Left lung (tissue), 14 donors: ENCODE measurements at places on chromosomes 1 and 21.
A peak's percentile ranks its signal among the peaks of the same experiment; 100 is the strongest.

- no peak overlapping the region for H3K27ac ChIP-seq
- no peak overlapping the region for H3K4me3 ChIP-seq
- DNase-seq: no peak
- H3K27me3 ChIP-seq: no peaks in the 10 kb centered on the region
- H3K36me3 ChIP-seq: no peaks in the 10 kb centered on the region
Measured at GRCh38 chr1:110308247-110308646, 30.9 kb upstream of the RBM15 start.

GRCh38 chr1:230270185-230270558 is 156.0 kb downstream of the PGBD5 start:
- no peaks in the 10 kb centered on the region for H3K27me3 ChIP-seq
- no peaks in the 10 kb centered on the region for H3K36me3 ChIP-seq
- peaks cover 4% of the 10 kb centered on the region for H3K4me1 ChIP-seq
- no peak overlapping the region for H3K27ac ChIP-seq
- no peak overlapping the region for H3K4me3 ChIP-seq

DNA sequence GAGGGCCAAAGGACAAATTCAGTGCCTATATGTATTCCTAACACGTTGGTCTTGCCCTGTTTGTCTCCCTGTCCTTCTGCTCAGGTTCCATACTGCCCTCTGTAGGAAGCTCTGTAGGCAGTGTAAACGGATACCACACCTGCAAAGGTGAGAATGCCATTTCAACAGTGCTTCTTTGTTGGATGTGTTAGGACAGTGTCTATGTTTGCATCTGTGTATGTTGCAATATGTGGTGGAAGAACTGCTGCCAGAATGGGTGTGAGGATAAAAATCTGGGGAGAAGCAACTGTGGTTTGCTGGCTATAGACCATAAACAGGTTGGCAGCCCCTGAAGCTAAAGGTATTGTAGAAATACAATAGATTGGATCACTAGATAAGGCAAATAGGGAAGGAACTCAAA is 113.1 kb upstream of the BMP8A start:
- H3K27me3 ChIP-seq: no peaks in the 10 kb centered on the region
- no peak overlapping the region for H3K4me3 ChIP-seq
- no peaks in the 10 kb centered on the region for H3K36me3 ChIP-seq

DNA sequence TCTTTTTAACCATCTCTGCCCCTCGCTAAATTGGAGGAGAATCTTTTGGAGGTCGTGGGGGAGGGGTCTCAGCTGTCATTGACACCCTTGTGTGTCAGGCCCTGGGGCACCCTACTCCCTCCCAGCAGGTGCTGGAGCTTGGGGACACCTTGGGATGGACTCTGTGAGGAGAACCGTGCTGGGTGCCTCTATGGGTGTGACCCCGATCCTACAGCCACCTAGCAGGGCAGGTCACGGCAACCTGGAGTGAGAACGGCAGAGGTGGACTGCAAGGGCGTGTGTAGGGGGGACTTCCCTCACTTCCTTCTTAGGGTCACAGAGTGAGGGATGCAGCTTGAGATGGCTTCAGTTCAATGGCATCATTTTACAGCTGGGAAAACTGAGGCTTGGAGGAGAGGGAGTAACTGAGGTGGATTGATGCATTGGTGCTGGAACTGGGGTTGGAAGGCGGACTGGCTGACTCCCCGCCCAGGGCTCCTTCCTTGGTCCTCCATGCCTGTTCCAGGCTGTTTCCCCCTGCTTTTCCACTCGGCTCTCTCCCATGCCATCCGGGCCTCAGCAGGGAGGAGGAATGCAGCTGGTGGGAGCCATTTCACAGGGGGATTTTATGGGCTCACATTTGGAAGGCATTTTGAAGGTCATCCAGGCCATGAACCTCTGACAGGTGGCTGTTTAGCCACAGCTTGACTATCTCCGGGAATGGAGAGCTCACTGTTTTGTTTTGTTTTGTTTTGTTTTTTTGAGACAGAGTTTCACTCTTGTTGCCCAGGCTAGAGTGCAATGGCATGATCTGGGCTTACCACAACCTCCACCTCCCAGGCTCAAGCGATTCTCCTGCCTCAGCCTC is 18.8 kb upstream of the ARHGEF10L start:
- no peaks in the 10 kb centered on the region for H3K27me3 ChIP-seq
- no peak for DNase-seq
- no peaks in the 10 kb centered on the region for H3K36me3 ChIP-seq
- no peak overlapping the region for H3K27ac ChIP-seq

- DNase-seq: no peak
- no peaks in the 10 kb centered on the region for H3K27me3 ChIP-seq
- no peak overlapping the region for H3K4me3 ChIP-seq
Measured at GRCh38 chr1:116290085-116290705, 82.8 kb upstream of the ATP1A1 start.

GRCh38 chr1:151403612-151404011 is 4.2 kb downstream of the PSMB4 start:
- no peak for DNase-seq
- H3K27ac ChIP-seq: no peak overlapping the region
- H3K4me3 ChIP-seq: no peak overlapping the region
- H3K27me3 ChIP-seq: no peaks in the 10 kb centered on the region
- peaks cover 15% of the 10 kb centered on the region for H3K4me1 ChIP-seq
- no peaks in the 10 kb centered on the region for H3K36me3 ChIP-seq

- no peak overlapping the region for H3K27ac ChIP-seq
- no peak overlapping the region for H3K4me3 ChIP-seq
- no peaks in the 10 kb centered on the region for H3K4me1 ChIP-seq
- peak; percentile 38 for DNase-seq
- H3K27me3 ChIP-seq: no peaks in the 10 kb centered on the region
Measured at GRCh38 chr1:114892194-114892918, 37.7 kb downstream of the SYCP1 start.

GRCh38 chr1:42052072-42052699 is 101.0 kb upstream of the GUCA2B start:
- no peaks in the 10 kb centered on the region for H3K36me3 ChIP-seq
- H3K4me1 ChIP-seq: no peaks in the 10 kb centered on the region
- no peaks in the 10 kb centered on the region for H3K27me3 ChIP-seq
- no peak for DNase-seq
- no peak overlapping the region for H3K27ac ChIP-seq

- H3K4me1 ChIP-seq: no peaks in the 10 kb centered on the region
- no peak for DNase-seq
- no peaks in the 10 kb centered on the region for H3K36me3 ChIP-seq
- H3K27me3 ChIP-seq: no peaks in the 10 kb centered on the region
- H3K4me3 ChIP-seq: no peak overlapping the region
Measured at GRCh38 chr1:147565189-147565980, 24.1 kb downstream of the BCL9 start.

DNA sequence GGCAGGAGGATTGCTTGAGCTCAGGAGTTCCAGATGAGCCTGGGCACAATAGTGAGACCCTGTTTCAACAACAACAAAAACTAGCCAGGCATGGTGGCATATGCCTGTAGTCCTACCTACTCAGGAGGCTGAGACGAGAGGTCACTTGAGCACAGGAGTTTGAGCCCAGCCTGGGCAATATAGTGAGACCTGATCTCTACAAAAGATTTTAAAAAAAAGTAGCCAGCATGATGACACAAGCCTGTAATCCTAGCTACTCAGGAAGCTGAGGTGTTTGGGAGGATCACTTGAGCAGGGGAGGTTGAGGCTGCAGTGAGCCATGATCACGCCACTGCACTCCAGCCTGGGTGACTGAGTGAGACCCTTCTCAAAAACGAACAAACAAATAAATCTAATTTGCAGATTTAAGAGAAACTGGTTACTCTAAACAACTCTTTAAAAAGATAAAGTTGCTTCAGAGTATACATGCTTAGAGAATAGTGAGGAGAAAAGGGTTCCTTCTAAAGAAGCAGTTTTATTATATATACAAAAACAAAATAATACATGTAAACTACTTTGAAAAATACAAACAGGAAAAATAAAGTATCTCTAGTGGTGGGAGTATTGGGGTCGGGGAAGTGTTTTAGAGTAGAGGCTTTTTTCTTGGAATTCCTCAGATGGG is 88.4 kb downstream of the ADCY10 start:
- DNase-seq: no peak
- no peak overlapping the region for H3K4me3 ChIP-seq
- no peaks in the 10 kb centered on the region for H3K36me3 ChIP-seq

- H3K27me3 ChIP-seq: peaks cover 42% of the 10 kb centered on the region
- H3K4me3 ChIP-seq: peak overlapping the region; percentile 45
- peak; percentile 64 for DNase-seq
Measured at GRCh38 chr1:207908107-207908734, 2.7 kb downstream of the CD34 start.

DNA sequence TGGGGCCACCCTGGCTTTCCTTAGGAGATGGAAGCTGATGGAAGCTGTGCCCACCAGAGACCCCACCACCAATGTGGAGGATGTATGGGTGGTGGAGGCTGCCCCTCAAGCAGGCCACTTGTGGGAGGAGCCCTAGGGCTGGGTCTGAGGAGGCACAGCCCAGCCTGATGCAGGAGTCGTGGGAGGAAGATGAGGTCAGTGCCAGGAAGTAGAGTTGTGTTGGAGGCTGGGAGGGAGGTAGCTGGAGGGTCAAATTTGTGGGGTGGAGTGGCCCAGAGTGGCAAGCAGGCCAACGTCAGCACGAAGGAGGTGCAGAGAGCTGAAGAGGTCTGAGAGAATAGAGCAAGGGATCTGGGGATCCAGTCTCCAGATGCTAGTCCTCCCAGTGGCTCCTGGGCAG is 119.0 kb upstream of the USP24 start:
- no peaks in the 10 kb centered on the region for H3K4me1 ChIP-seq
- no peak for DNase-seq
- no peaks in the 10 kb centered on the region for H3K27me3 ChIP-seq
- no peak overlapping the region for H3K27ac ChIP-seq
- H3K4me3 ChIP-seq: no peak overlapping the region
- no peaks in the 10 kb centered on the region for H3K36me3 ChIP-seq

DNA sequence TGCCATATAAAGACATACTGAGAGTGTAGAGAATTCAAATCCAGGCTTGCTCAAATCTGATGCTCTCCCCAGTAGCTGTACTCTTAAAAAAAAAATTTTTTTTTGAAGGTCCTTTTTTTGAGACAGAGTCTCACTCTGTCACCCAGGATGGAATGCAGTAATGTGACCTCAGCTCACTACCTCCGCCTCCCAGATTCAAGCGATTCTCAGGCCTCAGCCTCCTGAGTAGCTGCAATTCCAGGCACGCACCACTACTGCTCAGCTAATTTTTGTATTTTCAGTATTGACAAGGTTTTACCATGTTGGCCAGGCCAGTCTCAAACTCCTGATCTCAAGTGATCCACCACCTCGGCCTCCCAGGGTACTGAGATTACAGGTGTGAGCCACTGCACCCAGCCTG is 28.7 kb downstream of the STYXL2 start:
- peaks cover 11% of the 10 kb centered on the region for H3K4me1 ChIP-seq
- H3K27me3 ChIP-seq: peaks cover 26% of the 10 kb centered on the region
- H3K27ac ChIP-seq: no peak overlapping the region
- no peak overlapping the region for H3K4me3 ChIP-seq

- H3K27me3 ChIP-seq: peaks cover 16% of the 10 kb centered on the region
- H3K27ac ChIP-seq: no peak within 1 kb of the TSS
- no peaks in the 10 kb centered on the region for H3K36me3 ChIP-seq
- DNase-seq: no peak
- peaks cover 16% of the 10 kb centered on the region for H3K4me1 ChIP-seq
- peak within 1 kb of the TSS; percentile 21 for H3K4me3 ChIP-seq
Measured at GRCh38 chr1:226548256-226549093, at the start of gene STUM. TSS of gene STUM (plus strand) at chr1:226548764. CDS start at chr1:226548905, 141 bp downstream.

DNA sequence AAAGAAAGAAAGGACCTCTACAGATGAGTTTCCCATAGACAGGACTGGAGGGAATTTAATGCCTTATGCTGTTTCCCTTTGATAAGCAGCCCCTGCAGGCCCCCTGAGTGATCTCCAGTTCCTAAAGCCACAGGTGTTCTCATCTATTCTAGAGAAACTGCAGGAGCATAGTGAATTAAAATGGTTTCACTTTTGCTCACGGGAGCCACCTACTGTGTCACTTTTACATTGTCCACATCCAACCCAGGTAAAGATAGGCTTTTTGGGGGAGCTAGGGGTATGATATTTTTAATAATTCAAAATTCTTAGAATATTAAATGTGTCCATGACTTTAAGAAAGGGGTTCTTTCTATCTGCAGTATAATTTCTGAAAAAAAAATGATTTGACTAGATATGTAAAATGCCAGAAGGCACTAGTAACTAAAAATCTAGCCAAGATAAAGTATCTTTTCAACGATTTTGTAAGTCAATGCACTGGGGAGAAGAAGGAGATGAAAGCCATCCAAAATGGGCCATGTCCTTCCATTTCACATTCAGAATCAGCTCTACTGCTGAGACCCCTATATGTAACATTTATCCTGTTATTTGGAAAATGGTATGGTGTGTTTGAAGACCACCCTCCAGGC is 267.3 kb upstream of the DUSP10 start:
- no peaks in the 10 kb centered on the region for H3K27me3 ChIP-seq
- no peaks in the 10 kb centered on the region for H3K4me1 ChIP-seq
- no peak for DNase-seq
- no peaks in the 10 kb centered on the region for H3K36me3 ChIP-seq

GRCh38 chr1:113804421-113805255 is 7.6 kb downstream of the RSBN1 start:
- no peak for DNase-seq
- peak overlapping the region; percentile 13 for H3K4me3 ChIP-seq
- H3K4me1 ChIP-seq: peaks cover 85% of the 10 kb centered on the region
- H3K36me3 ChIP-seq: no peaks in the 10 kb centered on the region

DNA sequence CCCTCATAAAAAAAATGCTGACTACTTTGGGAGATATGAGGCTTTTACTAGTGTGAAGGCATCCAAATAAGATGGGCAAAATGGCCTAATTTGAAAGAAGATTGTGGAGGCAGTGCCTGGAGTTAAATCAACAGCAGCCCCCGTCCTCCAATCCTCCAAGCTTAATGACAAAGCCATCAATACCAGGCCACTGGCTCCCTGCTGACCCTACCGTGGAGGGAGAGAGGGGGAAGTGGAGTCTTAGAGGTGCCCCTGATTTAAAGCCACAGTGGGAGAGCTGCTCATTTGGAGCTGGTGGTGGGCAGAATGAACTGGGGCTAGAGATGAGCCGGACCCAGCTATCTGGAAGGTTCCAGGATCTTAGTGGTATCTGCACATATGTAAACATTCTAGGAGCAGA is 24.3 kb upstream of the KNCN start:
- DNase-seq: no peak
- H3K27ac ChIP-seq: no peak overlapping the region
- peaks cover 96% of the 10 kb centered on the region for H3K36me3 ChIP-seq
- H3K4me3 ChIP-seq: no peak overlapping the region
- peaks cover 2% of the 10 kb centered on the region for H3K4me1 ChIP-seq
- H3K27me3 ChIP-seq: no peaks in the 10 kb centered on the region

- H3K36me3 ChIP-seq: peaks cover 24% of the 10 kb centered on the region
- no peak for DNase-seq
- H3K27ac ChIP-seq: peak overlapping the region; percentile 92
- peak overlapping the region; percentile 82 for H3K4me3 ChIP-seq
- peaks cover 16% of the 10 kb centered on the region for H3K4me1 ChIP-seq
- no peaks in the 10 kb centered on the region for H3K27me3 ChIP-seq
Measured at GRCh38 chr1:26900815-26901511, 696 bp upstream of the GPATCH3 start.

- H3K27me3 ChIP-seq: no peaks in the 10 kb centered on the region
- peaks cover 5% of the 10 kb centered on the region for H3K4me1 ChIP-seq
- no peak for DNase-seq
- no peak overlapping the region for H3K27ac ChIP-seq
- no peak overlapping the region for H3K4me3 ChIP-seq
Measured at GRCh38 chr1:230163205-230163604, 96.2 kb downstream of the GALNT2 start.

- no peak overlapping the region for H3K27ac ChIP-seq
- no peak for DNase-seq
- H3K4me1 ChIP-seq: no peaks in the 10 kb centered on the region
Measured at GRCh38 chr1:226589008-226589733, 40.6 kb downstream of the STUM start.
